ENCODE measurements at places on chromosomes 16 and 17. TPM values are rescaled to one million over a fixed set of nuclear protein-coding genes. Genes with fewer than 3 reads are reported as not detected.
A peak's percentile ranks its signal among the peaks of the same experiment; 100 is the strongest.

DNA sequence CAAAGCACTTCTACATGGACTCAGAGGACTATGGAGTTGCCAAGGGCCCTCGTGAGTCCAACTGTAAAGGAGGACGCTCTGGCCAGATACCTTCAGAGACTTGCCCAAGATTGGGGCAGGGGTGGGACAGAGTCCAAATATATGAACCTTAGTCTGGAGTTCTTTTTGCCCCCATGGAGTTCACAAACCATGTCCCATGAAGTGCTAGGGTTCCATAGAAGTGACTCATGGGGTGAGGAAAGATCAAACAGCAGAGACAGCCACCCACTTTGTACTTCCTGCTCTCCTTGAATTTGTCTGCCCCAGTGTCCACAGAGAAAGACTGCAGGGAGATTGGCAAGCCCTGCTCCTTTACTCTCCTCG, 29.0 kb downstream of the SRL start:
- DNase-seq = no peak

- no peak for DNase-seq
Measured at GRCh38 chr17:82298538-82299421, 18.6 kb downstream of the CD7 start.

- DNase-seq = no peak
Measured at GRCh38 chr17:44989552-44990138, 21.5 kb upstream of the C1QL1 start.

DNA sequence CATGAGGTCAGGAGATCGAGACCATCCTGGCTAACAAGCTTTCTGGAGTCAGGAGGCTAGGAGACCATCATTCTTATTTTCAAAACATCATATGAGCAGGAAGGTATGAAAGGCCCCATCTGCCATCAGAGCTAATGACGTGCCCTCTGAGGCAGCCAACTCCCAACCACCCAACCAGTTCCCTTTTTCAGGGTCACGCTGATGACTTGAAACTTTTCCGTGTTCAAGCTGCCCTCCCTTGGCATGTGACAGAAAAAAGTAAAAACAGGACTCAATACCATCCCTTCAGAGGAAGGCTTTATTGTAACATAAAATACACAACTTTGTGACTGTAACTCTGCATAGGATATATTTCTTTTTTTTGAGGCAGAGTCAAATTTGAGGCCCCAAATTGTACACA, 4.6 kb upstream of the GHDC start:
- DNase-seq = peak; percentile 18

DNA sequence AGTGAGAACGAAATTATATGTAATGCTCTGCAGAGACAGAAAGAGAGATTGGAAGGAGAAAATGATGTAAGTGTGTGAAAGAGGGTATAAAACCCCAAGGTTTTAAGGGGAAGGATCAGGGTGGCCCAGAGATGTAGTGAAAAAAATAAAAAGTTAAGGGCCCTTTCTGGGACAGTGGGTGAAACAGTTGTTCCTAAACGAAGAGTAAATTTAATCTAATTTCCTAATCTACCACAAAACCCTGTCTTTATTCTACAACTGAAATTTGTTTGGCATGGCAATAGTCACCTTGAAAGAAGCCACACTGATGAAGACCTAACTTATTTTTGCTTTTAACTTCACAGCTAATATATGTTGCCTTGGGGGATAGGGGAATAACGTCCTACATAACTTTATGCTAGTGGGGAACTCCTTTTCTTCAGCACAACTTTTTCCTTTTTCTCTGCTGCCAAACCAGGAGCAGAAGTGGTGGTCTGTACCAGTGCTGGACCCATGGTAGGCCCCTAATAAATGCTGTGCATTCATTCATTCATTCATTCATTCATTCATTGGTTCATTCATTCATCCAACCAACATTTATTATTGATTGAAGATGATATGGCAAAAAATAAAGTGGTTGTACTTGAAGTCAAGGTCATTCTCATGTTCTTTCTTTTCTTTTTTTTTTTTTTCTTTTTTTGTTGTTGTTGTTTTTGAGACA, 25.4 kb downstream of the CALCOCO2 start:
- no peak for DNase-seq

DNA sequence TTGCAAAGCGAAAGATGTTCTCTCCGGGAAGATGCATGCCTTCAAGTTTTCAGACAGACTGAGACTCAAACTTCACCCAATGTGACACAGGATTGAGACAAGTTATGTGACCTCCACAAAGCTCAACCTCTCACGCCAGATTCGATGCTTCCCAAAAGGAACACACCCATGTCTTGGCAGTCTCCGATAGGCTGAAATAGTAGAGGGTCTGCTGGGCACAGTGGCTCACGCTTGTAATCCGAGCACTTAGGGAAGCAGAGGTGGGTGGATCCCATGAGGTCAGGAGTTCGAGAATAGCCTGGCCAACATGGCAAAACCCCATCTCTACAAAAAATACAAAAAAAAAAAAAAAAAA, 22.1 kb downstream of the ZFHX3 start:
- DNase-seq = no peak

- DNase-seq = no peak
Measured at GRCh38 chr16:86625821-86626220, 47.5 kb downstream of the FOXL1 start.

DNA sequence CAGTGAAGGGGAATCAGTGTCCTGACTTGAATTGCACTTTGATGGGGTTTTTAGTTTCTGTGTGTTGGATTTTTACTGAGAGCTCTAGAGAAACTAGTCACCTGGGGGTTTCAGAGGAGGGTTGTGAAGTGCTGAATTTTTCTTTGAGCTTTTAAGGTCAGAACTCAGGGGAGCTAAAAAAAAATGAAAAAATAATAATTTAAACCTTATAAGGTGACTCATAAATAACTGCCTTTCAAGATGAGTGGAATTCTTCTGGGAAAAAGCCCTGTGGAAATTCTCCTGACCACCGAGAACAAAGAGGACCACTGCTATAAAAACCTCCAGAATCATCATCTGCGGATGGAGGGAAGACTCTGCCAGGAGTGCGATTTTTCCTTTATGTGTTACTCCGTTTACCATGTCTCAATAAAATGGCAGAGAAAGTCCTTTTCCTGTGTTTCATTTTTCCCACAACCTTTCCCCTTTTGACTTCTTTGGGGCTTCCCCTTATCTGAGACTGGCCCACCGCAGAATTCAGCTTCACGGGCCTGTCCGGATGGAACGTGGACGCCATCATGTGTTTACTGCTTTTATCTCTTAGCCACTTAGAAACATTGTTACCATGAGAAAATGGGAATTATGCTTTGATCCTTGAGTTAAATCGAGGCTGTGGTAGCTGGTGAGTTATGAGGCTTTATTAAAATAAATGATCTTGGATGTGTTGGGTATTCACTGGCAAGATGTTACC, 39.7 kb downstream of the RPTOR start:
- DNase-seq = no peak

- DNase-seq = no peak
Measured at GRCh38 chr16:10494343-10495030, 85.9 kb downstream of the EMP2 start.

GRCh38 chr17:16259926-16260325, 42.9 kb downstream of the PIGL start:
- DNase-seq = no peak

- DNase-seq = no peak
Measured at GRCh38 chr17:42310787-42311215, 22.5 kb downstream of the STAT5A start.

Gene TAC4
- 1.6 TPM for polyA plus RNA-seq

Gene CHP2
- polyA plus RNA-seq = 0.35 TPM

Gene LITAFD
- not detected for polyA plus RNA-seq

Gene NTN3
- 4.4 TPM for polyA plus RNA-seq

Gene SLC5A2
- polyA plus RNA-seq = 7.8 TPM

Gene C1QTNF8
- polyA plus RNA-seq = not detected

Gene KRT33B
- polyA plus RNA-seq = not detected

Gene KCNJ12
- 17.3 TPM for polyA plus RNA-seq

Gene COPS3
- 66.6 TPM for polyA plus RNA-seq
